SW 1271 (cell line): ENCODE measurements at places on chromosomes 6 and 20.

DNA sequence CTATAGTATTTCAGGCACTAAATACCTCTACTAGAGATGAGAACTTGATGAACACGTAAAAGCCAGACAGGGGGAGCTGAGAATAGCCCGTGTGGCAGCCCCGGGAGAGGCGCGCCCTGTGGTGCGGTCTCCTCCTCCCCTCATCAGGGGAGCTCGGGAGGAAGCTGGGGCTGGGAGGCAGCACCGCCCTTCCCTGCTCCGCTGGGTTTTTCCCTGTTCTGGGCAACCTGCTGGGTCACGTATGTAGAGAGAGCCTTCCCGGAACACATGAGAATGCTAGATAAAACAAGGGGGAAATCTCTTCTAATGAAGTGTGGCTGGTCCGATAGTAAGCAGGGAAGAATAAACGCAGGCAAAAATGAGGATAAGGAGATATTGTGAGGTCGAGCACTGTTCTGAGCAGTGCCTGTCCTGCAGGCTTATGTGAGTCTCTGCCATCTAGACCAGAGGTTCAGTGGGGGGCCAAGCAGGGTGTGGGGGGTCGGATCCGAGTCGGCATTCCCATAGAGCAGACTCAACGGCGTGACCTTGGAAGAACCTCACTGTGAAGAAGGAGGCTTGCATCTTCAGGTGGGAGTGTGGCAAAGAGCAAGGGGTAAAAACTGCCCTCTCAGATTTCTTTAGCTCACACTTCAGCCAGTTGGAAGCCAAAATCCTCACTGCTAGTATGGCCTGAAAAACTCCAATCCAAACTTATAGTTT is 13.4 kb upstream of the RPS6KA2 start:
- DNase-seq: no peak

GRCh38 chr6:156413154-156413553 is 364.0 kb upstream of the ARID1B start:
- DNase-seq: peak; percentile 18

DNA sequence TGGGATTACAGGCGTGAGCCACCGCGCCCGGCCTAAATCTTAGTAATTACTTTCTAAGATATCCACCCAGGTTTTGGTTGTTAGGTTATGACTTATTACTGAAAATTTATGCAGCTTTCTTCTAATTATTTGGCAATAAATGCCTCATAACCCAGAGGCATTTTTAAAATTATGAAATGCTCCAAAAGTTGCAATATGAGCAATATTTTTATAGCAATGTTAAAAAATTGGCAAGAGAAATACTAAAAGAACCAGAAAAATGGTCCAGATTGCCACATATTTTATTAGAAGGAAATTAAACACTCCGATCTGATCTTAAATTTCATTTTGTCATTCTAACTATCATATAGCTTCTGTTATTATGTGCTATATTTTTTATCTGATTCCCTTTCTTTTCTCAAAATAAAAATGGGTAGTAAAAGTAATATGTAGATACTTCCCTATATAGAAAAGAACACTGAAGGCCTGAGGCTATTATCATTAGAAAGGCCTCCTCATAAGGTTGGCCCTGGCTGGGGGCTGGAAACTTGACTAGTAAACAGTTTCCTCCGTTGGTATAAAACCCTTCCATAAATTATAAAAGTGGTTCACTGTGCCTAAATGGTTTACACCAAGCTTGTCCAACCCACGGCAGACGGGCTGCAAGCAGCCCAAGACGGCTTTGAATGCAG is 22.1 kb downstream of the BLOC1S5 start:
- DNase-seq: no peak

DNA sequence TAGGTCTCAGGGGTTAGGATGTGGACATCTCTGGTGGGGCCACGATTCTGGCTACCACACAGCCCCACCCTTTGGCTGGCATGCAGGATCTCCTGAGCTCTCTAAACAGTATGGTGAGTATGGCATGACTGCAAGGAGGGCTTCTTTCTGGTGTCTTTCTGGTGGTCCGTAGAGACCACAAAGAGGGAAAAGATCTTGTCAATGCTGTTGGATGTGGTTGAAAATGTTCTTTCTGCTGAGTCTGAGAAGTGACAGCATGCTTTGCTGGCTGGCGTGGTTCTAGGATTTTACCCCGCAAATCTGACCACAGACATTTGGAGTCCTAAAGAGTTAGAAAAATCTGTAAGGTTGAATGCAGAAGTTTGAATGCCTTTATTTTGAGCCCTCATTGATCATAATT is 474.9 kb upstream of the CHD6 start:
- no peak for DNase-seq

- DNase-seq: no peak
Observed at GRCh38 chr20:12040261-12040660, 122.6 kb downstream of the BTBD3 start.

DNA sequence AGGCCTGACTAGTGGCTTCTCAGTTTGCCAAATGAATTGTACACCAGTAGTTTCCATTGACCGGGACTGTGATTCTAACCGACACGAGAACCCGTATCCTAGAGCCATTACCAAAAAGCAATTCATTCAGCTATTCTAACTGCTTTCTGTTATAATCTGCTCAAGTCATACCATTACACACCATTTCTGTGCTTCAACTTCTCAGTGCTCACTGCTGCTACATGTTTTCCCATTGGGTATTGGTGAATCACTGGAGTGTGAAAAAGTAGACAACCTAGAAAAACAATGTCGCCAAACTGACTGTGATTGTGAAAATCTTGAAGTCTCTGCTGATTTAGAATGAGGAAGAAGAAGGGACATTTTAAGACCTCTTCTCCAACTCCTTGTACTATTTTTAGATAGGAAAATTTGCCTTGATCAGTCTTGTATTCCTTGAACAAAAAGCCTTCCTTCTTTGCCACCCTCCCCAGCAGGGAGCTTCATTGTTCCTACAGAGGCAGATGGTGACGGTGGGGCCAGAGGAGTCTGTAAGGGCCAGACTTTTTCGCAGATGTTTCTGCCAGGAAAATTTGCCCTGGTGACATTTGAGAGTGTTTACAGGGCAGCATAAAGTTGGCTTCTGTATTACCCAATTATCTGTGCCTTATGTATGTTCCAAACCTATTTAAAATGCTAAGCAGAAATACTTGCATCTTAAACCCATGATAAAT is 31.7 kb upstream of the MAP3K4 start:
- DNase-seq: no peak

DNA sequence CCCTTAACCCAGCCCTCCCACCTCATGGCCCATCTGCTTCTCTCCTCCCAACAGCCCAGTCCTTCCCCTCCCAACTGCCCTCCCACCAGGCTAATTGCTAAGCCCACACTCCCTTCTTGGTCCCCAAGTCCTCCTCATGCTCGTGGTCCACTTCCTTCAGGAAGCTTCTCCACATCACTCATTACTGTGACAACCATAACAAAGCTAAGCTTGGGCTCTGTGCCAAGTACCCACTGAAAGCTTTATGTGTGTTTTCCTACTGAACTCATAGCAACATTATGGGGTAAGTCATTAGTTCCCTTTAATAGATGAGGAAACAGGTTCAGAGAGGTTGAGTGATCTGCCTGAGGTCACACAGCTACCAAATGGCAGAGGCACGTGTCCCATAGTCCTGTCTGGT is 16.2 kb downstream of the FRS3 start:
- DNase-seq: no peak

- no peak for DNase-seq
Observed at GRCh38 chr20:721876-722275, 46.3 kb upstream of the SCRT2 start.
